Stimulated activated CD8-positive, alpha-beta memory T cell treated with anti-CD3 and anti-CD28 coated beads, Interleukin-15, amount 100 ng/mL, for 4 hours (primary cell): ENCODE measurements at places on chromosomes 1 and 21.

DNA sequence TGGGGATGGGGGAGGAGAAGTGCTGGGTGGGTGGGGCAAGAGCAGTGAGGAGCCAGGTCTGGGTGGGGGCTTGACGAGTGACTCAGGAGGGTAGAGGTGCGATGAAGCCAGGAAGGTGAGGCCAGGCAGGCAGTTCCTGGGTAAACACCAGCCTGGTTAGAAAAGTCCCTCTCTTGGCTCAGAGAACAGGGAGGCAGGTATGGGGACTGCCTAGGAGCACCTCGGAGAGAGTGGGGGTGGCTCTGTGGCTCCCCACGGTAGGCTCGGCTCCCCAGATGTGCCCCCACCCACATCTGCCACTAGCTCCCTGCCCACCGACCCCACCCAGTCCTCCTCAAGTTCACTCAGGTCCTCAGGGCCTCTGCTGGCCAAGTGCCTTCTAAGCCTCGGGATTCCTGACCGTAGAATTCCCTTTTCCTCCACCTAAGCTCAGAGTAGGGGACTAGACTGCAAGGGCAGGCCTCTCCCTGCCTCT, 1.2 kb downstream of the HSPG2 start:
- no peak for DNase-seq

DNA sequence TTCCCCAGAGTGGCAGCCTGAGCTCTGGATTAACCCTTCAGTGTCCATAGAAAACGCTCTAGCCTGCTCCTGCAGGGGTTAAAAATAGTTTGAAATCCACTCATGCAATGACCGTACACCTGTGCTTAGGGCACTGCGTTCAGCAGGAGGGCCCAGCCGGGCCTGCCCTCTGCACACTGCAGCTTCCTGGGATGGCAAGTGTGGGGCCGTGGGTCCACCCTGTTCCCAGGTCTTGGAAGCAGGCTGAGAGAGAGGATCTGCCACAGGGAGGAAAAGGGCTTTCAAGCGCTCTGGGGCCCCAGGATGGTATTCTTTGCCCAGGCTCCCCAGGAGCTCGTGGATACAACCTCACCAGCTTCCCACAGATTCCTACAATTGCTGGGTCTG, 1.5 kb upstream of the S100B start:
- no peak for DNase-seq

GRCh38 chr1:36119456-36119855, 5.6 kb downstream of the COL8A2 start:
- DNase-seq, result no peak

- no peak for DNase-seq
These were observed 69.5 kb upstream of the DESI2 start for GRCh38 chr1:244583358-244583982.

DNA sequence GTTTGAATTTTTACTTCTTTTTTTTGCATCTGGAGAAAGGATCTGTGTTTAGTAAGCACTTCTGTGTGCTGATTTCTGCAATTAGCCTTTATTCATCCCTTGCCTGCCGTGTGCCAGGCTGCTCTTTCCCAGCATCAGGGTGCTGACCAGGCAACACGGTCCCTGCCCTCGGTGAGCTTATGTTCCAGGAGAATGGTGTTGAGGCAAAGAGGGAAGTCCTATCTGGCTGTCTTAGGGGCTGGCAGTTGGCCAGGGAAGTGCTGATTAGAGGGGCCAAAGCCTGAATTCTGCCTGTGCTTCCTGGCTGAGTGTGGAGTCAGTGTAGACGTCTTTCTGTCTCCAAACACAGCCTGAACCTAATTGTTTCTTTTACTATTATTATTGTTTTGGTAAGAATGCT, 187.1 kb downstream of the CAMTA1 start:
- no peak for DNase-seq

DNA sequence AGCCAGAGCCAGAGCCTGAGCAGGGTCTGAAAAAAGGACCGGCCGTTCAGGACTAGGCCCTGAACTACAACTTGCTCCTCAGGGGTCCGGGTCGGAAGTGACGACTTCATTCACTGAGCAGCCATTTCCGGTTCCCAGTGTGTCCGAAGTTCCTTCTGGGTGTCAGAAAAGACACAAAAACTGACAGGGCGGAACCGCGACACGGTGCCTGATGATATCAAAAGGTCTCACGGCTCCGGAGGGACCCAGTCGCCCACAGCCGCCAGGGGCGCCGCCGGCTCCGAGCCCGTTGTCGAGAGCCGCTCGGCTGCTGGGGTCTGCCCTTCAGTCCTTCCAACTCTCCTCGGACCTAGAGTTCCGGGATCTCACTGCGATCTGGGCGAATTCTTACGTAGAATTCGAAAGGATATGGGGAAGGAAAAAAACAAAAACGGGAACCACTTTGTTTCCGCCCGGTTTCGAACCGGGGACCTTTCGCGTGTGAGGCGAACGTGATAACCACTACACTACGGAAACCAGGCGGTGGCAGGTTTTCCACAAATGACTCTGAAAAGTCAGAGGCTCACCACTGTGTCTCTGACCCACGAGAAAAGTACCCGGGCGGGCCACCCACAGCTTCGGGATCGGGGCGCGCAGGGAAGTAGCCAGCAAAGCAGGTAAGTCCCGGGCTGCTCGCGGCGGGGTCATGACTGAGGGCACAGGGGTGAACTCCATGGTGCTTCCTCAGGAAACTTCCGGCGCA, 31.8 kb upstream of the CFAP126 start:
- peak; percentile 90 for DNase-seq

GRCh38 chr21:34122047-34122446, 48.7 kb downstream of the MRPS6 start:
- no peak for DNase-seq

GRCh38 chr1:216805233-216805632, 82.0 kb upstream of the ESRRG start:
- DNase-seq, result no peak

- no peak for DNase-seq
These were observed 216.6 kb downstream of the ATG4C start for GRCh38 chr1:63000508-63000907.

DNA sequence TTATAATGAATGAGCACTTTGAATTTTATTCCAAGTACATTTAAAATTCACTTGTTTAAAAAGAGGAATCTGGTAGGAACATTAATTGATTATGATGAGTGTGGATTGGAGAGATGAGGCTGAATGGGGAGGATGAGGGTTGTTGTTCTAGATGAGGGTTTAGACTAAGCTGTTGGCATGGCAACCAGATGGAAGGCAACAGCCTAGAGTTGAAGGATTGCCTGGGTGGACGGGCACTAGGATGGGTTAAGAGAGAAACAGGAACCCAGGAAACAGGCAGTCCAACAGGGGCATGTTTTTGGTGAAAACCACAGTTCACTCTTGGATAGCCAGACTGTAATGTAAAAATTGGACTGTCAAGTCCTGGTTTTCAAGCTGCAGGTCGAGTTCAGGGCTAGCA, 125.5 kb downstream of the CHRM3 start:
- no peak for DNase-seq

- no peak for DNase-seq
These were observed 31.4 kb downstream of the FAAP20 start for GRCh38 chr1:2163205-2163604.
